ENCODE measurements at places on chromosomes 2 and 18. TPM values are rescaled to one million over a fixed set of nuclear protein-coding genes. Genes with fewer than 3 reads are reported as not detected.

DNA sequence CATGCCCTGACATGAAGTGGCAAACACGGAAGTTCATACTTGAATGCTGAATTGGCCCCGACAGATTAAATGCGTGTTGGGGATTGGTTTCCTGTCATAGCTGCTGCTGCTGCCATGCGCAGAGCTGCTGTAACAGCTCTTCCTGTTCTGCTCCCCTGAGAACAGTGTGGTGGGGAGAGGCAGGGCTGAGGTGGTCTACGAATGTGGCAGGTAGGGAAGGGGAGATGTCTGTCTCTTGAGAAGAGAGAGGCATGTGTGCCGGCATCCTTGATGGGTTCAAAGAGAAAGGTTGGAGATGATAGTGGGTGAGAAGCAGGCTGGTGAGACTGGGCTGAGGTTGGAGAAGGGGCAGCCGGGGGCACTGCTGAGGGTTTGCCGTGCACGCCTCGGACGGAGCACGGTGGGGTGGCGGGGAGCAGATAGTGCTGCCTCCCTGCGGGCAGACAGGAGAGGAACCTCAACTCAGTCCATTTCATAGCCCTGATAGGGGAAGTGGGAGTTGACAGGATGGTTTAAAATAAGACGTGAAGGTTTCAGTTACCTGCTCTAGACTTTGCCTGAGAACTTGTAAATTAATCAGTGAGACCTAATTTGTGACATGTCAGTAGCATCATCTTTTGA, 46.1 kb downstream of the TMEM185B start:
- peaks cover 22% of the 10 kb centered on the region for H3K4me1 ChIP-seq
- no peaks in the 10 kb centered on the region for H3K27me3 ChIP-seq
- peak overlapping the region; percentile 69 for H3K4me3 ChIP-seq
- peaks cover 4% of the 10 kb centered on the region for H3K36me3 ChIP-seq

DNA sequence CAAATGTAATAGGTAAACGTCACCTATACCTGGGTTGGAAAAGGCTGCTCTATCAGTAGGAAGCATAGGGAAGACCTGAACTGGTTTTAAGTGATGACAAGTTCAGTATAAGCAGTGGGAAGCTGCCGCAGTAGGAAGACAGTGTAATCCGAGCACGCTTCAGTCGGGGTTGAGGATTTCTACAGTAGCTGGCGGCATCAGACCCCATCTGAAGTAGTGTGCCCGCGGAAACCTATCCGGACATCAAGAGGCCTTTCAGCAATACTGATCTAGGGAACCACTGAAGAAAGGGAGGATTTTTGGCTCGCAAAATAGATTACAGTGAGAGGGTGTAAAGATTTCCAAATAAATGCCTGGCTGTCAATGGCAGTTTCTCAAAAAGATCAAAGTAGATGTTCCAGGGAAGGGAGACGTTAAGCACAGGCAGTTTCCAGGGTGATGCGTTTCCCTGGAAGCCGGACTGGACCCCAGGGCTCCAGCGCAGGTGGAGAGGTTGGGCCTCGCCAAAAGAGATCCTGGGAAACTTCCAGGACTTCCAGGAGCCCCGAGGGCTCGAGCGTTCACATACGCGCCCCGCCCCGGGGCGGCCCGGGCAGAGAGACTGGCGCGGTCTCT, 5.3 kb downstream of the LOXL3 start:
- H3K4me3 ChIP-seq: peak overlapping the region; percentile 70
- peaks cover 12% of the 10 kb centered on the region for H3K4me1 ChIP-seq
- DNase-seq: no peak
- no peak overlapping the region for H3K27ac ChIP-seq

DNA sequence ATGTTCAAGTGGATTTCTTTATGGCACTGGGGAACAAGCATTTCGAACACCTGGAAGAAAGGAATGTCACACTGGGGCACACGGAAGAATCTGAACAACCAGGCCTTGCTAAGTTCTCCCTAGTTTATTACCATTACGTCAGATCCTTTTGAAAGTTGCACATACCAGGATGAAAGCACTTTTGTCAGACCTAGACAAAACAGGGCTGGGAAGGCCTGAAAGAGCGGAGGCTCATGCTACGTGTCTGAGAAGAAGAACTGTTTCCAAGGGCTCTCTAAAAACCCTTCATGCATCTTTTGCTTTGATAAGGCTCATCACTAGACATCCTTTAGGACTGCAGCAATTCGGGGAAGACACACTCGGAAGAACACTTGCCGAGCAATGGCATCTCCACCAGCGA, 15.4 kb upstream of the SLC25A52 start:
- no peaks in the 10 kb centered on the region for H3K36me3 ChIP-seq
- no peaks in the 10 kb centered on the region for H3K27me3 ChIP-seq
- no peak for DNase-seq

DNA sequence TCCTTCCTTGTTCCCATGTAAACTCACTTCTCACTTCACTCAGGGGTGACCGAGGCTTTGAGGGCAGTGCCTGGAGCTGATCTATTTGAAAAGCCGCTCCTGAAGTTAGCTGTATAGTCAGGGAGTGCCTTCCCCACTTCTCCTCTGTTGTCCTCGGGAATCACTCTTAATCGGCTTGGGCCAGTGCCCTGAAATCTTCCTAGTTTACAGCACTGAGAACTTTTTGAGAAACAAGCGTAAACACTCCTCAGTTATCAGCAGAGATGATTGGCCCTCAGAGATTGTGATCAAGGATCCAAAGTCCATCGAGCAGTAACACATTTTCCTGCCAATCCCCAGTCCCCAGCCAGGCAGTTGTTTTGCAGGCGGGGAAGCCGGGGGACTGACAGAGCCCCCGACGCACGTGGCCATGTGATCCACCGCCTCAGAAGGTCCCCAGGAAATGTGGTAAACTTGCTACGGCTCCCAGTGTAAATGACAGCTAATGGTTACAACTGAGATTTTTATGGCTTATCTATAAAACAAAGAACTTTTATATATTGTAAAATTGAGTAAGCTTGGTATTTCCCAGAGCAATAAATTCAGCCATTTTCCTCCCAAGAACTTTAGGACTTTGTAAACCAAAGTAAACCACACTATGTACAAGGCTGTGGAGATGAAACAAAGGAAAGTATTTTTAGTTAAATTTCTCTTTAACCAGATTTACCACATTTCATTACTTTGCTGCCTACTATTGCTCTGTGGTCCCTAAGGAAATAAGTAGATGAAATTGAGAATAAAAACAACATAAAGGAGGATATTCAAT, 53.5 kb downstream of the C18orf63 start:
- DNase-seq: no peak
- H3K27ac ChIP-seq: no peak overlapping the region
- no peaks in the 10 kb centered on the region for H3K4me1 ChIP-seq
- H3K4me3 ChIP-seq: no peak overlapping the region

DNA sequence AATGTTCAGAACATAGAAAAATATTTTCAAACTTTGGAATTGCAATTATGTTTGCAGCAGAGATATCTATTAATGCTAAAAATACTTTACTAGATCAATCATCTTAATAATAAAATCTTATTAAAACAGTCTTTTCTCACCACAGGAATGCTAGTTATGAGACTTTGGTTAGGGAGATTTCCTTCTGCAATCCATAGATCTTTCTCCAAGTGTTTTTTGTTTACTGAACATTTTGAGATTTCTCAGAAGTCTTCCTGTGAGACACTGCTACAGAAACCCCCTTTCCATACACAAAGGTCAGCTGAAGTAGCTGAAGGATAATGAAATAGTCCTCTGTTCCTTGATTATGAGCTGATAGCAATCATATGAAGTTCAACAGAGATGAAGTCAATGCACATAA, 59.4 kb upstream of the RAPH1 start:
- DNase-seq: no peak
- no peaks in the 10 kb centered on the region for H3K4me1 ChIP-seq

The PDE11A gene
- 0.01 TPM for polyA plus RNA-seq

The ALPP gene
- polyA plus RNA-seq: not detected
